Thoracic aorta (tissue), 2 donors: ENCODE measurements at places on chromosomes 1 and 21.

DNA sequence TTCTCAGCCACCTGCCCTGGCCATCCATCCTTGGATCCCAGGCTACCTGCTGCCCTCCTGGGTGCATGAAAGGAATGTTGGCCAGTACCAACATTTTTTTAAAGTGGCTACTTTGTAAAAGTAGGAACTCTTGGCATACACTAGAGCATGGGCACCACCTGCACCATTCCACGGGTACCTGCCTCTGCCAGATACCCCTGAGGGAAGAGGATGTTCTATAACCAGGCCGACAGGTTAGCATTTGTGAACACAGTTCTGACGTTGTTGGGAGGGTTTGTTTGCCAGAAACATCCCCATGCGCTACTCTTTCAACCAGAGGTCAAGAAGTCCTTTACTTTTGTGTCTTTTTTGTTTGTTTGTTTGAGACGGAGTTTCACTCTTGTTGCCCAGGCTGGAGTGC, 43.0 kb downstream of the EVA1C start:
- DNase-seq, result no peak

DNA sequence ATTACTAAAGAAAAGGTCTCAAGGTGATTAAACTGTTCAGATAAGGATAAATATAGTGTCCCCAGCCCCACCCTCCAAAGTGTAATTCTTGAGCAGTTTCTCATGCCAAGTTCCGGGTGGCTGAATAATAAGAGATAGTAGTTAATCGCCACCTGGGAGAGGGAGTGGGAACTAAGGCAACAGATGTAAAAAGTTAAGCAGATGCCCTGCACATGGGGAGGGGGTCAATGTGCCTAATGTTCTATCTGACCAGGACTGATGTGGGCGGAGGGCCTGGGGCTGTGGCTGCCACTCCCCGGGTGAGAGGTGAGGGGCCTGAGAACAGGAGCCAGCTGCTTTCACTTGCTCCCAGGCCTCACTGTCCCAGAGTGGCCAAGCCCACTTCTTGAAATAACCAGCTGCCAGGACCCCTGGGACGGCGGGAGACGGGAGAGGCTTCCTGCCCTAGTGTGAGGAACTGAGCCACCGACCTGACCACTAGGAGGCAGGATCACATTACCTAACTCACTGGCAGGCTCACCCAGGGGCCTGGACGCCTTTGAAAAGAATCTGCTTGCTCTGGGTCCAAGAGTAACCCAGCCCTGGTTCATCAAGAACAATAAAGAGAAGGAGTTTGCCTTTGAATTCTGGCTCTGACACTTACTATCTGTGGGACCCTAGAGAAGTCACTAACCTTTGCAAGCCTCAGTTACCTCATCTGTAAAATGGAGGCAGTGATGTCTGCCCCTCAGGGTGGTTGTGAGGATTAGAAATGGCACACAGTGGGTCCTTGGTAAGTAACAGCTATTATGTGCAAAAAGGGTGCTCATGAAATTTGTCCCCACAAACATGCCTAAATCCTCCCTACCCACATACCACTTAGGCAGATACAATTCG, 179.2 kb downstream of the ATG4C start:
- DNase-seq, result no peak

DNA sequence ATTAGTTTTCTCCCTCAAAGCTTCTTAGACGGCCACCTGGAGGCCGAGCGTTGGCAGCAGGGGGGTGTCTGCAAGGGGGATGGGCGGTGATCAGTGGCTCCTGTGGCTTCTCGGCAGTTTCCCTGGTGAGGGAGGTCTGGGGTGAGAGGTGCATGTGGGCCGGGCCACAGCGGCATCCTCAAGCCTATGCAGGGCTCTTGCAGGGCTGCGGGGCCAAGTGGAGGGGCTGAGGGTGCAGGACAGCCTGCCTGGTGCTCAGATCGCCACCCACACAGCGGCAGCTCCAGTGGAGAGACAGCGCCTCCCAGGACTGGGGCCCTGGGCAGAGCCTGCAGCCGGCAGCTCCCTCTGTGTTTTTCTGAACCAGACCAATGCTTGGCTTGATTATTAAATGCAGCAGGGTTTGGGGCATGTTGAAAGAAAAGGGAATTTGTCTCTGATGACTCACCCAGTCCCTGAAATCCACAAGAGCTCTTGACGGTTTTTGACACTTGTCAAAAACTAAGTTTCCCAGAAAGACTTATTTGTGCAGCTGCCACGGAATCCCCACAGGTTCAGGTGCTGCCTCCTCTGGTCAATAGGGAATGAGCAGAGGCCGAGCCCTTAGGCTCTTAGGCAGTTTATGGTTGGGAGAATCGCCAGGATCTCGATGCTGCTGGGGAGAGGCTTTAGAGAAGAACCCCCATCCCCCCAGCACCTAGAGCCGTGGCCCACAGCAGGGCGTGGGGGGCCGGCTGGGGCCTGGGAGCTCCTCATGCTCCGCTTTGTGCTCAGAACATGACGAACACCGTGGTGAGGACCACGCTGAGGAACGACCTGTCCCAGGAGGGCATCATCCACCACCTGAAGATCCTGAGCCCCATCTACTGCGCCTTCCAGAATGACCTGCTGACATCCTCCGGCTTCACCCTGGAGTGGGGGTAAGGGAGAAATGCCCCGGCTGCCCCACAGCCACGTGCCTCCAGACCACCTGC, 54.7 kb downstream of the UMODL1 start:
- no peak for DNase-seq

DNA sequence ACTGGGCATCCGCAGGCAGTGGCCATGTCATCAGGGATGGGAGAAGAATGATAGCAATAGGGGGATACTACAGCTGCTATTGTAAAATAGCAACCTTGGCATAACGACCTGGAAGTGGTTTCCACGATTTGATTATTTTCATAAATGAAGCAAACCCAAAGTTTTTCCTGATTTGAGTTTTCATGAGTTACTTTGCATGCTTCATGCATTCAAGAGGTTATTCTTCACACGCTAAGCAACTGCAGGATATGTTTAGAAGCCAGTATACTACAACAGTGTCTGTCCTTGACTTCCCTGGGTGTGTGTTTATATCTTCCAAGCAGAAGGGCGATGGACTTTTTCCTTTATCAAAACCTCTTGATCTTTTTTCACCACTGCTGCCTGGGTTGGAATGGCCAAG, 281.1 kb upstream of the DUSP10 start:
- no peak for DNase-seq

- no peak for DNase-seq
Observed at GRCh38 chr1:4016351-4017130, 116.5 kb upstream of the C1orf174 start.

GRCh38 chr1:187762118-187762517, 933.4 kb downstream of the PLA2G4A start:
- DNase-seq, result no peak

DNA sequence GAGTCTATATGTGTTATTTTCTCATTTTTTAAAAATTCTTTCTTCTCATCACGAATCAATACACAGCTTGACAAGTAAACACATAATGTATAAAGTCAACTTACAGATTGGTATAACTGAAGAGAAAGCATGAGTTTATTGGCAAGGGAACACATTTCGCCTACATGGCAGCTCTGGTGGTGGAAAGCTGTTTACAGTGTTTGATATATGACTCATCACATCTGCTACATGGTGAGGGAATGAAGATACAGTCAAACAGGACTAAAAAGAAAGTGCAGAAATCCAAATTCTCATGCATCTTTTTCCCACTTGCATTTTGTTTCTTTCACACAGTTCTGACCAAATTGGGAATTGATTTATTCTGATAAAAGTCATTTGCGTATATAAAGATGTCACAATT, 122.2 kb upstream of the ADGRL4 start:
- no peak for DNase-seq

DNA sequence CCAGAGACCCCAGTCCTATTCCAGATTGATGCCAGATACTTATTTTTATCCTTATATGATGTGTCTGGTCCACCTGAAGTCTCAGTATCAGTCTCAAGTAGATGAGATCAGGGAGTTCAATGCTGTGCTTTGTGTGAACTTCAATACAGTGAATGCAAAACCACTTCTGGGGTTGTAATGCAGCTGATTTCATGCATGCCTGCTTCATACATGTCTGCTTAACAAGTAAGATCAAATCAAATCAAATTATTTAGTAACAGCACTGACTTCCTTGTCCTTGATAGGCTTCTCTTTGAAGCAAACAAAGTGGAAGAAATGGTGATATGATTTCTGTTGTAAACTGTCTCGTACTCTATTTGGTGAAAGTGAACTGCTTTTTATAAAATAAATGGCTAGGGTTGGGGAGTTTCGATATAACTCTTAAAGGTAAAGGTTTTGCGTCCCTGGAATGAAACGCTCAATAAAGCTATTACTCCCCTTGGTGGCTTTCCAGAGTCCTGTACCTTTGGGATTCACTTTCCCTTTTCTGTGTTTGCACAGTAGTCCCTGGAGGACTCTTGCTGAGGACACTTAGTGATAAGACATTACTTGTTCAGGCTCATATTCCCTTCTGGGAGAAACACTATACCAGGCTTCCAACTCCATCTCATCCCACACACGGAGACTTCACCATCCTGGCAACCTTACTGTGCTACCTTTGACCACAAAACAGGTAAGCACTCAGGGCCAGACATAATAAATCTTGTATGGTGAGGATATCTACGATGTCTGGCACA, 59.3 kb downstream of the FH start:
- DNase-seq, result no peak

GRCh38 chr1:151011154-151011850, 3.1 kb downstream of the PRUNE1 start:
- no peak for DNase-seq

- DNase-seq, result no peak
Observed at GRCh38 chr1:6513320-6513801, 21.9 kb upstream of the PLEKHG5 start.

DNA sequence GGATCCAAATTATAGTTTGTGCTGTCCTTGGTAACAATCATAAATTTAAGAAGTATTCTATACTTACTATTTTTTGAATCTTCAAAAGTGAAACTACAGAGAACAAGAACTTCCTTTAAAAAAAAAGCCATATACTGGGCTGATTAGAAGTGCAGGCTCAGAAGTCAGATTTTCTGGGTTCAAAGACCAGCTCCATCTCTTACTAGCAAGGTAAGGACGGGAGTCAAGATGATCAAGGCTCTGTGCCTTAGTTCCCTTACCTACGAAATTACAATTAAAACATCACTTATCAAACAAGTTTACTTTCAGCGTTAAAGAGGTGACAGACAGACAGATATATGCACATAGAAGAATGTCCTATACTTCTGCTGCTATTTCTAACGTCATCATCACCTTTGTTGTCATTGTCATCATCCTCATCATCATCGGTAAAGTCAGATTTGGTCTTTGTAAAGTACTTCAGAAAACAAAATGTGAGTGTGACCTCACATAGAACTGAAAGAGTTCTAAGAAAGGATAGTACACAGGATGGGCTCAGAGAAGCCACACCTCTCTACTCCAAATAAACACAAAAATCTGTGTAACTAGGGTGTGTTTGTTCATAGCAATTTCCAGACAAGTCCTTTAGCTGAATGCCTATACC, 178.7 kb downstream of the VAV3 start:
- DNase-seq, result no peak

DNA sequence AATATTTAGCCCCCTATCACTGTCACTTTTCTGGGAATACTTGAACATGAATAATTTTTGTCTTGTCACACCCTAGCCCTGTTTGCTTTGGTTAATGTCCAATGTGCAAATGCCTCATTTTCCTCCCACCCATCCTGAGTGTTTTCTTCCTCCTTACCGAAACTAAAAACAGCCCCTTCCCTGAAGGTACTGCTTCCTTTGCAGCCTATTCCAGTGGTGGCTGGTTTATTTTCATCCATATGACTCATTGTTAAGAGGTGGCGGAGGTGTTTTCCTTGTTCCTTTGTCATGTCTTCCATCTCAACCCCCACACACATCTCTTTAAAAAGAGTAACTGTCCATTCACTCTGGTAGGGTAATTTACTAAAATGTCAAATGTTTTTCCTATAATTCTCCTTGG, 40.4 kb downstream of the CD55 start:
- no peak for DNase-seq

DNA sequence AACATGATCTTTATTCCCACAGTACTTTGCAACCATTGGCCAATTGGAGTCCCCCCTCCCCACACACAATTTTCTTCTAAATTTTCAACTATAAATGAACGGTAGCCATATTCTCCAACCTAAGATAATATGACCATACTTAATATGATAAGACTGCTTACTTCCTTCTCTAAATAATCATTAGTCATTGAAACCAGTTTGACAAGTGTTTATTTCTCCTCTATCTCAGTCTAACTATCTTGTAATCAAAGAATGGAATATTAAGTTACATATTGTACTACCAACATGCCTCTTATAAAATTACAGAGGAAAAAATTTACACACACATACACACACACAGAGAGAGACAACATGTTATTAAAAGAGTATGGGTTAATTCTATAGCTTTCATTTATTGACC, 567.4 kb upstream of the TMPRSS15 start:
- no peak for DNase-seq

DNA sequence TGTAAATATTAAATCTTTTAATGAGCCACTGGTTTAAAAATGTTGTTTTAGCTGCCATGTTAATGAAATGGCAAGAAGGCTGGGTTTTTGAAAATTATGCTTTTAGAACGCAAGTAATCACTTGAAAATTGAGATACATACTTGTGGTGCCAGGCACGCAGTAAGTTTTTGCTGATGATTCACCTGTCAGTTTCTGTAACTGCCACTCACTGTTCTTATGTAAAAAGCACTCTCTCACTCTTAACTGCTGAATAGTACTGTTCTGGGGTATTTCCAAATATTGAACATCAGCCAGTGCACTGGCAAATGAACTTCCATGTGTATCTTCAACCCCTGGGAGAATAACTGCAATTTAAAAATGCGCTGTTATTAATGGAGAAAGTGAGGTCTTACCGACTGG, 17.9 kb downstream of the LGALS8 start:
- no peak for DNase-seq

DNA sequence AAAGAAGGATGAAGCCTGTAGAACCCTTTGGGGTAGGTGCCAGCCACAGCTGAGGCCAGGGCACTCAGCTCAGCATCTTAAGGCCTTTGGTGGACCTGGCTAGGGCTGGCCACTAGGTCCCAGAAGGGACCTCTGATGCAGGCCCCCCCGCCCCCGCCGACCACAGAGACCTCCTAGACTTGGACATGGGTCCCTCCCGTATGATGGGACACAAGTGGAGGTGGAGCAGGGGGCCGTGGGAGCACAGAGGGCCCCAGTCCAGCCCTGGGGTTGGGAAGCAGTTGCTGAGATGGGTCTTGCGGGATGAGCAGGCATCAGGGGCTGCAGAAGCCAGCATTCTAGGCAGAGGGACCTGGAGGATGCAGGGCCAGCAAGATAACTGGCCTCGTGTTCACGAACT, 3.2 kb downstream of the B4GALT2 start:
- DNase-seq, result no peak

- no peak for DNase-seq
Observed at GRCh38 chr21:33660406-33660805, 18.1 kb downstream of the ITSN1 start.
